ENCODE measurements at places on chromosomes 2 and 18. TPM values are rescaled to one million over a fixed set of nuclear protein-coding genes. Genes with fewer than 3 reads are reported as not detected.
A peak's percentile ranks its signal among the peaks of the same experiment; 100 is the strongest.

Gene SF3B1
- polyA plus RNA-seq = 250 TPM

Gene PFN4
- polyA plus RNA-seq = 1.7 TPM

Gene CAMKMT
- 4.3 TPM for polyA plus RNA-seq

DNA sequence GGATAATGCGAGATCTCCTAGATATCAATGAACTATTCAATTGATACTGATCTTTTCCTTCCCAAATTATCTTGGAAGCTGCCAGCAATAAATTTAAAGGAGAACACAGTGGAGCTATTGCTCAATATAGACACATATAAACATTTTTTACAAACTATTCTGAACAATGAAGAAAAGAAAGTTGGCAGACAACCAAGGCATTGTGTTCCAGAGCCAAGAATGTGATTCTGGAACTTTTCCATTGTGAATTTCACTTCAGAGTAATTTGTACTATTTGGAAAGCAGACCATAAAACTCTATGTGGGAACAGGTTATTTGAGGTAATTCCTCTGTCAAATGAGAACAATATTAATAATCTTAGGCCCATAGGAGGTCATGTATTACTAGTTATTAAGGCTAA lies 588.2 kb downstream of the IRS1 start:
- peak; percentile 29 for DNase-seq

Gene OSR1
- polyA plus RNA-seq = 13.7 TPM

Gene PRKAG3
- polyA plus RNA-seq = 44.4 TPM

Gene MBP
- 18.5 TPM for polyA plus RNA-seq

Data from hindlimb muscle (tissue), 1 donor.